ENCODE measurements at places on chromosomes 11 and 22. TPM values are rescaled to one million over a fixed set of nuclear protein-coding genes. Genes with fewer than 3 reads are reported as not detected.

CHRDL2 gene
- total RNA-seq: not detected

UBE4A gene
- total RNA-seq: 35.4 TPM

PPP6R2 gene
- total RNA-seq: 81.0 TPM

GRCh38 chr11:67615728-67616430, 9.1 kb downstream of the NDUFV1 start:
- DNase-seq: no peak

GRCh38 chr11:108857382-108857781, 192.5 kb downstream of the DDX10 start:
- DNase-seq: no peak

KCNQ1 gene
- total RNA-seq: 11.0 TPM

ACP2 gene
- total RNA-seq: 68.4 TPM

DNA sequence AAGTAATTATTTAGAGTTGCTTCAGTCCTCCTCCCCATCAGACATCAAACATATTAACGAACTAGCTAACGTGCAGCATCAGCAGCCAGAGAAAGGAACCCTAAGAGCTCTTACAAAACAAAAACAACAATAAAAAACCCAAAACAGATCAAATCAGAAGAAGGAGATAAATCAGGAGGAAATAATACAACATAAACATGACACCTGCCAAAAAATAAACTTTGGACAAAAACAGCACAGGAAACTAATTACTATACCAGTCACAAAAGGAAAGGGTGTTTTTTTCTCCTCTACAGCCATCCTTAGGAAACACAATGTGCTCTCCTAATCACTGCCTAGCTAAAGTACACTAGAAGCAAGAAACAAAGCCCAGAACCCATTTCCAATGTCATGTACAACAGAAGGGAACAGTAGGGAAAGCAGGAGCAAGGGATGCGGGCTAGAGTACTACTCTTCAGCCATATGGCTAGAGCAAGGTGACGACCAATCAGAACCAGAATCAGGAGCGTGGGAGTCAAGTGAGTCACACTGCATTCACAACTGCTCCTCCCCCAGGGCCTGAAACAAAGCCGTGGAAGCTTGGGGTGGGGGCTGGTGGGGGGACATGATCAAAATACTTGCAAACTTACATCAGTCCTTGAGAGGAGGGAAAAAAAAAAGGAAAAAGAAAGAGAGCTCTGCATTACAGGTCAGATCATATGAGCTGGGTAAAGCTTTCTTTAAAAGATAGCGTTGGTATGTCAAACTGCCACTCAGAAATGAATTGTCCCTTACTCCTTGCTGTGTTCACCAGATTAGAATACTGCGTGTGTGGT, 60.4 kb downstream of the LARGE2 start:
- DNase-seq: peak; percentile 30

STX3 gene
- total RNA-seq: 32.5 TPM

- peak; percentile 63 for DNase-seq
These were observed 1.7 kb downstream of the TM7SF2 start for GRCh38 chr11:65113361-65113756.

GRCh38 chr22:38700789-38701628, at the start of gene JOSD1:
Gene JOSD1, minus strand, starts transcription at chr22:38700943. Its CDS starts 956 bp downstream, at chr22:38699987.
- DNase-seq: peak; percentile 97

PMM1 gene
- total RNA-seq: 39.4 TPM

UCP2 gene
- 59.3 TPM for total RNA-seq

HBB gene
- total RNA-seq: 388 TPM

DNA sequence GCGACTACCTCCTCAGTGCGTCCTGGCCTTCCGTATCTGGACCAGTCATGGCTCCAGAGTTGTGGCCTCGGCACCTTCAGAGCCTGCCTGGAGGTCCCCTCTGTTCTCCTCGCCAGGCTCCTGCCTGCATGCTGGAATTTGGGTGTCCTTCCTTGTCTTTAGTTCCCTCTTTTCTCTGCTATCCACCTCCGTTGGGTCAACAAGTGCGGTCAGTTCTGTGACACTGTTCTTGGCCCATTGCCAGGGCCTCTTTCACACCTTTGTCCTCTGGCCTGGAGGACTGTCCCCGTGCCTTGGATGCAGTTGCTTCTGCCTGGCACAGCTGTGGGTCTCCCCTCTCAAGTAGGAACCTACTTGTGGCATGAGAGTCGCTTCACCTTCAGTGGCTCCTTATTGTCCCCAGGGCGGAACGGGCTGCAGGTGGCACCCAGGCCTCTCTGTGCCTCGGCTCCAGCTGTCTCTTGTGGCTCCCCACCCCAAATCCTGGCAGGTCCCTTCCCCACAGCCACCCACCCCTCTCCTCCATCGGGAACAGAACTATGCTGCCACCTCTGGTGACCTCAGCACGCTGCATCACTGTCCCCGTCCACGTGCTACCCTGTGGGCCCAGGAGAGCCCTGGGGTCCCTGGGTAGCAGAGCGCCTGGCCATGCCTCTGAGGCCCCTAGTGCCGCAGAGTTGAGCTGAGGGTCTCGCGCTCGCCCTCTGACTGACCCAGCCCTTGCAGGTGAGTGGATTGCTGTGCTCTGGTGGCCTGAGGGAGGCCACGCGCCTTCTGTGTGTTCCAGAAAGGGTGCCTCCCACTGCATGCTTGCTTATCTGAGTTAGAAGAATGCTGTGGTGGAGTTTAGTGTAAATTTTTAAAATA, 4.7 kb downstream of the DGCR8 start:
- no peak for DNase-seq

GRCh38 chr11:92391364-92391763, 166.7 kb downstream of the FAT3 start:
- no peak for DNase-seq

DNA sequence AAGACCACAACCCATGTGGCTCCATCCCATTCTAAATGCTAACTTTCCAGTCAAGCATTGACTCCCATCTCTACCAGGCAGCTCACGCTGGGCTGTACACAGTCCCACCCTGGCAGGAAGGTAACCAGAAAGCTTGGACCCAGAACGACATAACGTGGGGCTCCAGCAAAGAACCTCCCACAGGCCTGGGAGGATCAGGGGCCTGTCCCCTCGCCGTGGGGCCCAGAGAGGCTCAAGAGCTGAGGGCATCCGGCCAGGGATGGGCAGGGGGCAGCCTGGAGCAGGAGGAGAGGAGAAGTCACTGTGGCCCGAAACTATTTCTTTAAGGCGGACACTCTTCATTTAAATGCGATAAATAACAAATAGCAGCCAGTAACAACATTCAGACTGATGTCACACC, 169.9 kb downstream of the SHANK2 start:
- DNase-seq: no peak

- DNase-seq: no peak
These were observed 6.2 kb upstream of the MPEG1 start for GRCh38 chr11:59218893-59219292.

DNA sequence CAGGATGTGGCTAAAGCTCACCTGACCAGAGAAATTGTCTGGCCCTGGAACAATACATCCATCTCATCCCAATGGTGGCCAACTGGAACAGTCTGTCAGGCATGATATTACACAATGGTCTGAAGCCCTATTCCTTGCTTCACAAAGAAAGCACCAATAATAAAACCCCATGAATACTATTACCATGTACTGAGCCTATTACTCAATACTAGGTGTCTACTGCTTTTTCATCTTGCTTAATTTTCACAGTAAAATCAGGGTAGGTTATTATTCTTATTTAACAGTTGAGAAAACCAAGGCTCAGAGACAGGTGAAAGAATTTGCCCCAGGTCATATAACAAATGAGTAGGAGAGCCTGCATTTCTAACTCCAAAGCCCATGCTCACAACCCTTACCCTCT, 68.9 kb upstream of the CAPRIN1 start:
- no peak for DNase-seq

SLCO2B1 gene
- 5.8 TPM for total RNA-seq

GRCh38 chr11:97990162-97990920, 1030.4 kb upstream of the CNTN5 start:
- no peak for DNase-seq

- DNase-seq: no peak
These were observed 4.2 kb downstream of the SIPA1 start for GRCh38 chr11:65642014-65642671.

TESMIN gene
- 2.8 TPM for total RNA-seq

MS4A3 gene
- not detected for total RNA-seq
